ENCODE measurements at places on chromosomes 2 and 18. TPM values are rescaled to one million over a fixed set of nuclear protein-coding genes. Genes with fewer than 3 reads are reported as not detected.

DNA sequence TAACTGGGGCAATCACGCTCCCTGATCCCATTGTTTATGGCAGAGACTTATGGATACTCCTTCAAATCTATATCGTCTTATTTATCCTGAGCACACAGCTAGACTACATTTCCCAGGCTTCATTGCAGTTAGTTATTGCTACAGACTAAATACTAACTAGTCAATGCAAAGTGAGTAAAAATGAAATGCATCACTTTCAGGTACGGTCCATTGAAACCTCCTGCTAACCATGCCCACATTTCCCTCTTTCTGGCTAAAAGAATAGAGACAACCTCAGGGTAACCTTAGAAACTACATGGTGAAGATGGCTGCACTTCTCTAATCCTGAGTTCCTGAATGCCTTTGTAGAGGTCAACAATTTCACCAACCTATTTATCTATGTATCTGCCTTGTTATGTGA, 437.4 kb downstream of the EPHA4 start:
- H3K4me1 ChIP-seq, result no peaks in the 10 kb centered on the region
- no peak for DNase-seq
- H3K4me3 ChIP-seq, result no peak overlapping the region
- H3K36me3 ChIP-seq, result no peaks in the 10 kb centered on the region
- H3K27me3 ChIP-seq, result no peaks in the 10 kb centered on the region

DNA sequence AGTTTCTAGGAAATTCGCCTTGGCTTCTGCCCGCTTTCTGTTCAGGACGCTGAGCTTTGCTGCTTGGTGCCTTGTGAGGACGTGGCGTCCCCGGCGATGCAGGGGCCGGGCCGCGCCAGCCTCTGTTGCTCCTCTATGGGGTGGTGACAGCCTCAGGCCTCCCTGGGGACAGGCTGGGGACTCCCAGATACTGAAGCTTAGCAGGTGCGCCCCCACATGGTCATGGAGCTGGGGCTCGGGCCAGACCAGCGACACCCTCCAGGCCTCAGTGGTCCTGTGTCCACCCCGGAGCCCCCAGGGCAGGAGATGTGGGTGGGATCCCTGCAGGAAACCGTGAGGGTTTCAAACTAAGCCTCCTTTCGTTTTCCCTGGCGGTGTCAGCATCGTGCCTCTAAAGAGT, 29.2 kb downstream of the KCNG2 start:
- DNase-seq, result no peak
- H3K4me1 ChIP-seq, result no peaks in the 10 kb centered on the region
- no peak overlapping the region for H3K4me3 ChIP-seq
- no peaks in the 10 kb centered on the region for H3K36me3 ChIP-seq

DNA sequence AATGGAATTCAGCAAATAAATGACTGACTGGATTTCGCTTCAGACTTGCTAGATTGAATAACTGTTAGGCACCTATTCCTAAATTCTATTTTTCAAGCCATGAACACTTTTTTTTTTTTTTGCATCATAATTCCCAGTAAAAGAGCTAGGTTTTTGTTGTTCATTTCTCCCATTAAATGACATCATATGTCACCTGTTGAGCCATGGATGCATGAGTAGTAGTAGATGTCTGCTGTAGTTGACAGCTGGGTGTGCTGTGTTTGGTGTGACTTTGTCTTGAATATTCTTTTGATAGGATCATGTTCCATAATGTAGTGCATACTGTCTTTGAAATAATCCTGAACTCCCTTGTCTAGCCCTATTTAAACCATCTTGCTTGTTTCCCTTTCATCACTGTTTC, 115.2 kb downstream of the RAB3GAP1 start:
- no peak for DNase-seq
- H3K4me3 ChIP-seq, result no peak overlapping the region
- H3K27me3 ChIP-seq, result no peaks in the 10 kb centered on the region
- peaks cover 79% of the 10 kb centered on the region for H3K36me3 ChIP-seq
- H3K4me1 ChIP-seq, result no peaks in the 10 kb centered on the region
- no peak overlapping the region for H3K27ac ChIP-seq

DNA sequence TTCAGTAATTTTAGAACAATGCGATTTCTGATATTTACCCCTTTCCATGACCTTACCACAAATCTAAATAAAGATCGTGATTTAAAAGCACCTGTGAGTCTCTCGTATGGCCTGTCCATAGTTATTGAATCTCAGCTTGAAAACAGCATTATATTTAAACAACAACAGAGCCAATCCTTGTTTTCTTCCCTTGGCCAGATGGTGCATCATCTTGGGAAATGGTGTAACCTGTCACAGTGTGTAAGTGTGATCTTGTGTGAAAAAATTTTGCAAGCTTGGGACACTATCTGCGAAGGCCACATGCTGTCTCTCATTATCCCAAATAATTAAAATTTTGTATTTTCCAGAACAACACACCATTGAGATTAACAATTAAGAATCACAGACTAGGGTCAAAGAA, 262.7 kb upstream of the SPHKAP start:
- H3K27ac ChIP-seq, result no peak overlapping the region
- no peaks in the 10 kb centered on the region for H3K36me3 ChIP-seq
- H3K27me3 ChIP-seq, result no peaks in the 10 kb centered on the region

DNA sequence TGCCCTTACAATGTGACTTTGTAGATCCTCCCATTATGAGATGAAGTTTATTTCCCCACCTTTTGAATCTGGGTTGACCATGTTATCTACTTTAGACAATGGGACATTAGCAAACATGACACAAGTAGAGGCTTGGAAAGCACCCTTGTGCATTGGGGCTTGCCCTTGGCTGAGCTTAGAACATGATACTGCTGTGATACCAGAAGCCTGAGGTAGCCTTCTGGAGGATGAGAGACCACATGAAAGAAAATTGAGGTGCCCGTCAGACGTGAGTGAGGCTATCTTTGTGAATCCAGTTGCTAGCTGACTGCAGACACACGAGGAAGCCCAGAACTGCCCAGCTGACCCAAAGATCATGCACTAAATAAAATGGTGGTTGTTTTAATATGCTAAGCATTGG, 341.2 kb downstream of the CYP26B1 start:
- no peaks in the 10 kb centered on the region for H3K27me3 ChIP-seq
- DNase-seq, result no peak
- no peak overlapping the region for H3K4me3 ChIP-seq
- peaks cover 7% of the 10 kb centered on the region for H3K4me1 ChIP-seq
- no peak overlapping the region for H3K27ac ChIP-seq

GRCh38 chr2:55364189-55365055, 55.2 kb downstream of the CCDC88A start:
- peak overlapping the region; percentile 43 for H3K27ac ChIP-seq
- H3K4me1 ChIP-seq, result peaks cover 43% of the 10 kb centered on the region
- no peaks in the 10 kb centered on the region for H3K27me3 ChIP-seq
- H3K36me3 ChIP-seq, result no peaks in the 10 kb centered on the region

- no peaks in the 10 kb centered on the region for H3K4me1 ChIP-seq
- no peak overlapping the region for H3K4me3 ChIP-seq
- H3K36me3 ChIP-seq, result no peaks in the 10 kb centered on the region
- H3K27me3 ChIP-seq, result no peaks in the 10 kb centered on the region
- DNase-seq, result no peak
- H3K27ac ChIP-seq, result no peak overlapping the region
Observed at GRCh38 chr2:16206191-16206944, 266.0 kb downstream of the MYCN start.

DNA sequence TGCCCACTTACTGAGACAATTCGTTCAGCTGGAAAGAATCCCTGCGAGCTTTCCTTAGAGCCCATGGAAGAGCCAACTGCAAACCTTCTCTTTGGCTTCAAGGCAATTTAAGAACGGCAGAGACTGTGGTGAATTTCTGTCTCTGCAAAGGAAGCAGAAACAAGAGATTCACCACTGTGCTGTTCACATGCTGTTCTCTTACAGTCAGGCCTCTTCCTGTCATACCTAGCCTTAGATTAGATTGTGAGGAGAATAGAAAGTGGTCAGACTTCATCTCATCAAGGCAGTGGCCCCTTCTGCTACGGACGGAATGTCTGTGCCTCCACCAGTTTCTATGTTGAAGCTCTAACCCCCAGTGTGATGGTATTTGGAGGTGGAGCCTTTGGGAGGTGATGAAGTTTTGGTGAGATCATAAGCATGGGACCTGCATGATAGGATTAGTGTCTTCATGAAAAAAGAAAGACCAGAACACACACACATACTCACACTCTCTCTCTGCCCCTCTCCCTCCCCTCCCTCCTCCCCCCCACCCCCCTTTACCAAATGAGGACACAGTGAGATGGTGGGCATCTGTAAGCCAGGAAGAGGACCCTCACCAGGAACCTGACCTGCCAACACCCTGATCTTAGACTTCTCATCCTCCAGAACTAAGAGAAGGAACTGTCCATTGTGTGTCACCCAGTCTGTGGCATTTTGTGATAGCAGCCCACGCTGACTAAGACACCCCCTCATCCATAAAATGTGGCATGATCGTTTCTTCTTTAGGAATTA, 45.6 kb upstream of the NRP2 start:
- no peaks in the 10 kb centered on the region for H3K27me3 ChIP-seq
- no peak overlapping the region for H3K4me3 ChIP-seq
- H3K36me3 ChIP-seq, result no peaks in the 10 kb centered on the region

DNA sequence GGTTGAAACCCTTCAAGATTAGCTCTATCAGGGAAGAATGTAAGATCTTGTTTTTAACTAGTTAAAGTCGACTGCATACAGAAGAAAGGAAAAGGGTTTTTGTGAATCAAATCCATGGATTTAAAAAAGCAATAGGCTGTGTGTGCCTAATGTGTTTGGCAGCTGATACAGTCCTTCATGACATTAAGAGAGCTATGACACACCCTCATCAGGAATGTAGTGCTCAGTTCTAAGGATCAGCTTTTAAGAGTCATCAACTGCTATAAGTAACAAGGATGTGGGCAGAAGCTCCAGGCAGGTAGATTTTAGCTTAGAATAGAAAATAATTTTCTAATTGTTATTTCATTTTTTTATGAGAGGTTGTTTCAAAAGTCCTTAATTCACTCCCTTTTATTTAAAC, 52.9 kb downstream of the PPP1R1C start:
- no peak for DNase-seq
- H3K27me3 ChIP-seq, result no peaks in the 10 kb centered on the region
- no peak overlapping the region for H3K27ac ChIP-seq
- H3K4me1 ChIP-seq, result no peaks in the 10 kb centered on the region
- H3K4me3 ChIP-seq, result no peak overlapping the region

DNA sequence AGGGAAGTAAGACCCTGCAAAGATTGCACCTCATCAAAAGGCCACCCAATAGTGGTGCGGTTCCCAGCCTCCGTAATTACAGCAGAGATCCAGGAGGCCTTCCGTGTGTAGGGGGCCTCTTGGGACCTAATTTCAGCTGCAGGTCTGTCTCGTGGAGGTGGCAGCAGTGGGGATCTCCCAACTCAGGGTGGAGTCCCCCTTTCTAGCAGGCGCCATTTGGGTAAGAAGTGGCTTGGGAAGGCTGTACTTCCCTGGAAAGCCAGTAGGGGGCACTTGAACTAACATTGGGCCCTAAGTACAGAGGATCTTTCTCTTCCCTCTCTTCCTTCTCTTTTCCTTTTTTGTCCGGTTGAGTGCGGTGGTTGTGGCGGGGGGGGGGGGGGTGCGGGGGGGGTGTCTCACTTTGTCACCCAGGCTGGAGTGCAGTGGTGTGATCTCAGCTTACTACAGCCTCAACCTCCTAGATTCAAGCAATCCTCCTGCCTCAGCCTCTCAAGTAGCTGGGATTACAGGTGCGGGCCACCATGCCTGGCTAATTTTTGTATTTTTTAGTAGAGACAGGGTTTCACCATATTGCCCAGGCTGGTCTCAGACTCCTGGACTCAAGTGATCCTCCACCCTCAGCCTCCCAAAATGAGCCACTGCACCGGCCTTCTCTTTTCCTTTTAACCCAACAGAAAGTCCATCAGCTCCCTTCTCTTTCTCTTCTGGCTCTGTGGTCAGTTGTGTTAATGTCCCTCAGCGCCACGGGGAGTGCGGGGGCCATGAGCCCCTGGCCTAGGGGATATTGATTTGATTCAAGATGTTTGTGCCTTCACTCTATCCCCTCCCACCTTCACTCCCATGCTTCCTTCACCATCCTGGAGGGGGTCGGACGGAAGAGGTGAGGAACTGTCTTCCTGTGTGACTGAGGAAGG, 32.0 kb downstream of the CENPO start:
- peaks cover 11% of the 10 kb centered on the region for H3K4me1 ChIP-seq
- H3K27me3 ChIP-seq, result no peaks in the 10 kb centered on the region
- H3K27ac ChIP-seq, result no peak overlapping the region
- DNase-seq, result no peak

DNA sequence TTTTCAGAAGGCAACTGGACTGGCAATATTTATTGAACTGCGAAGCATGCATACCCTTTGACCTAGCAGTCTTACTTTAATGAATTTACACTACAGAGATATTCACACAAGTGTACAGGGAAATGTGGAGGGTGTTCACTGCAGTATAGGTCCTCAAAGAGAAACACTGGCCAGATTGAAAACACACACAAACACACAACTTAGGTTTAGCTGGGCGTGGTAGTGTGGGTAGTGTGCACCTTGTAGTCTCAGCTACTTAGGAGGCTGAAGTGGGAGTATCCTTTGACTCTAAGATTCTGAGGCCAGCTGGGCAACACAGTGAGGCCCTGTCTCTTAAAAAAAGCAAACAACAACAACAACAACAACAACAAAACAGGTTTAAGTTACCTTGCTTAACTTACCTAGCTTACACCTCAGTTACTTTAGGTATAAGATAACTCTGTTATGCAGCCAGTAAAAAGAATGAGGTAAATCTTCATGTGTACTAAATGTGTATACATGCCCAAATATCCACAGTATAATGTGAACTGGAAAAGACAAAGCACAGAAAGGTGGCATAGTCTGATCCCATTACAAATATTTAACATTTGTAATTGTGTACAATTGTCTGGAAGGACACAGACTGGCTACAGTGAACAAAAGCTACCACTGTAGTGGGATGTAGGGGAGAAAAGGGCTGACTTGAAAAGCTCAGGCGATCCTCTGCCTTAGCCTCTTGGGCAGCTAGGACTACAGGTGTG, 105.9 kb upstream of the FZD5 start:
- H3K36me3 ChIP-seq, result no peaks in the 10 kb centered on the region
- no peaks in the 10 kb centered on the region for H3K4me1 ChIP-seq
- H3K27me3 ChIP-seq, result no peaks in the 10 kb centered on the region
- no peak overlapping the region for H3K4me3 ChIP-seq
- no peak for DNase-seq

C2orf66 gene
- total RNA-seq, result not detected

SPATA3 gene
- total RNA-seq, result not detected

REG1B gene
- total RNA-seq, result not detected

FAM168B gene
- total RNA-seq, result 187 TPM

CXCR1 gene
- total RNA-seq, result not detected

GRP gene
- 1.5 TPM for total RNA-seq

ZNF142 gene
- 25.3 TPM for total RNA-seq

DYNAP gene
- total RNA-seq, result not detected

ESPNL gene
- 1.3 TPM for total RNA-seq

NOSTRIN gene
- 21.5 TPM for total RNA-seq

OTOS gene
- total RNA-seq, result not detected

ASXL3 gene
- total RNA-seq, result 1.2 TPM

NR4A2 gene
- total RNA-seq, result 2.7 TPM
